Breast epithelium (tissue), 4 donors: ENCODE measurements at places on chromosomes 1 and 21. TPM values are rescaled to one million over a fixed set of nuclear protein-coding genes. Genes with fewer than 3 reads are reported as not detected.

The CGN gene
- total RNA-seq, result 0.16 TPM

The LPAR3 gene
- not detected for total RNA-seq

The NTMT2 gene
- not detected for total RNA-seq

The PRKACB gene
- total RNA-seq, result 31.3 TPM

The LIN28A gene
- not detected for total RNA-seq

The KISS1 gene
- total RNA-seq, result not detected

The FOXD2 gene
- not detected for total RNA-seq

The SERPINC1 gene
- not detected for total RNA-seq

The OR2T5 gene
- not detected for total RNA-seq

The UTS2 gene
- not detected for total RNA-seq

The LAMC1 gene
- total RNA-seq, result 679 TPM

The LINGO4 gene
- total RNA-seq, result 0.33 TPM

The RNPC3 gene
- total RNA-seq, result 67.8 TPM
